Naive thymus-derived CD8-positive, alpha-beta T cell (primary cell): ENCODE measurements at places on chromosomes 4 and X.

GRCh38 chr4:21806991-21807390 lies 141.6 kb downstream of the KCNIP4 start:
- H3K4me1 ChIP-seq = no peaks in the 10 kb centered on the region
- H3K27me3 ChIP-seq = peaks cover 6% of the 10 kb centered on the region
- H3K4me3 ChIP-seq = no peak overlapping the region
- H3K27ac ChIP-seq = no peak overlapping the region
- H3K36me3 ChIP-seq = no peaks in the 10 kb centered on the region

DNA sequence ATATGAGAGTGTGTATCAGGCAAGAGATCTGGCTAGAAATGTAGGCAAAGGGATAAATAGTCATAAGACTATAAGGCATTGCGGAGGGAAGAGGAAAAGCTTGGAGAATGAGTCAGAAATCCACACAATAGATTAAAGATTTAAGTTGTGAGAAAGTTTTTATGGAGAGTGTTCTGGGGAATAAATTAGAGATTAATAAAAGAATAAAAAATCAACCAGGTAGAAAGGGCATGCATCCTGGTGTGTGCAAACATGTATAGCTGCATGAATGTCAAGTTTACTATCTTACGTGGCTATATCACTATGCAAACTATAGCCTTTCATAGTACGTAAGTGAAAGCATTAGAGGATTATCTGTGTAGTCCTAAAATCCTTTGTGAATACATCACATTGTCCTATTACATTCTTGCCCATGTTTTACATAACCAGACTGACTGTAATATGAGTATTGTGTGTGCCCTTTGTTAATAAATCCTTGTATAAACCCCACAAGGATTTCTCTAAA lies 36.9 kb downstream of the SNCA start:
- H3K36me3 ChIP-seq = no peaks in the 10 kb centered on the region
- no peak overlapping the region for H3K4me3 ChIP-seq
- no peak for DNase-seq
- H3K27me3 ChIP-seq = no peaks in the 10 kb centered on the region

- H3K4me1 ChIP-seq = no peaks in the 10 kb centered on the region
- no peak overlapping the region for H3K4me3 ChIP-seq
- H3K27ac ChIP-seq = no peak overlapping the region
- no peaks in the 10 kb centered on the region for H3K36me3 ChIP-seq
- peaks cover 12% of the 10 kb centered on the region for H3K27me3 ChIP-seq
- no peak for DNase-seq
Observed at GRCh38 chr4:94446386-94446785, 5.4 kb upstream of the PDLIM5 start.

DNA sequence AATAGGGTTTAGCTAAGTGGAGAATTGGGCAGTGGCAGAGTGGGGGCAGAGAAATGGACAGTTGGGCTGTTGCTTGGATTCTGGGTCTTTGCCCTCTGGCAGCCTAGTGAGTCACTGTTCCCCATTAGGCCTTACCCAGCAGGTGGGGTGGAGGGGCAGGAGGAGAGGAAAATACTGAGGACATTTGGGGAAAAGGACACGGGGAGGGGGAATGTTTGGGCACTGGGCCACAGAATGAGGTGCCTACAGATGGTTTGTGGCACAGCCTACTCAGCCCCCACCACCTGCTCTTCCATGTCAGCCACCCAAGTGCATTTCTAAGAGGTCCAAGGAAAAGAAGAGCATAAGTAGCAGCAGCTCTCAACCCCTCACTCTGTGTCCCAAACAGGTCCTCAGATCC lies 13.0 kb downstream of the SLC16A2 start:
- no peaks in the 10 kb centered on the region for H3K36me3 ChIP-seq
- no peak overlapping the region for H3K27ac ChIP-seq
- H3K4me1 ChIP-seq = no peaks in the 10 kb centered on the region
- DNase-seq = no peak
- no peak overlapping the region for H3K4me3 ChIP-seq
- peaks cover 3% of the 10 kb centered on the region for H3K27me3 ChIP-seq
